ENCODE measurements at places on chromosomes 12 and 14. TPM values are rescaled to one million over a fixed set of nuclear protein-coding genes. Genes with fewer than 3 reads are reported as not detected.

GRCh38 chr12:42130672-42131402, 13.8 kb downstream of the GXYLT1 start:
- DNase-seq = peak; percentile 38
- peak overlapping the region; percentile 92 for H3K27ac ChIP-seq
- peaks cover 3% of the 10 kb centered on the region for H3K36me3 ChIP-seq
- peak overlapping the region; percentile 88 for H3K4me3 ChIP-seq

- peaks cover 38% of the 10 kb centered on the region for H3K36me3 ChIP-seq
- peaks cover 100% of the 10 kb centered on the region for H3K4me1 ChIP-seq
- no peak for DNase-seq
These were observed 20.5 kb downstream of the ACTN1 start for GRCh38 chr14:68958553-68958952.

- no peak for DNase-seq
- no peaks in the 10 kb centered on the region for H3K36me3 ChIP-seq
- H3K4me1 ChIP-seq = no peaks in the 10 kb centered on the region
These were observed at the start of gene LRFN5 for GRCh38 chr14:41606532-41607303. TSS of gene LRFN5 (plus strand) at chr14:41606876.

GRCh38 chr12:53700567-53700966, 24.7 kb upstream of the ATP5MC2 start:
- no peaks in the 10 kb centered on the region for H3K36me3 ChIP-seq
- no peak for DNase-seq
- H3K27me3 ChIP-seq = peaks cover 46% of the 10 kb centered on the region

DNA sequence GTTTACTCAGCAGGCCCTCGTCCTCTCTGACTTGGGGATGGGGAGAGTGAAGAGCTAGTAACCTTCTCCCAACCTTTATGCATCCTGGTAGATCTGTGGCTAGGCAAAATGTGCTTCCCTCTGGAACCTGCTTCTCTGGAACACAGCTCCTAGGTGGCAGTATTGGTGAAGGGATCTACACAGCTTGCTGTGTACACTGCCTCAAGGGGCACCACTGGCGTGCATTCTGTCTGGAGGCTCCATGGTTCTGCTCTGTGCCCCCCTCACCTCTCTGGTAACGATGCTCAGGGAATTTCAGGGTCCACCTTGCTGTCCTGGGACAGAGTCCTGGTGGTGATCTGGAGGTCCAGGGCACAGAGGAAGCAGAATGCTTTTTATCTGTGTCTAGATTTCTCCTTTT, 43.5 kb upstream of the KCNA5 start:
- H3K27me3 ChIP-seq = peaks cover 10% of the 10 kb centered on the region
- H3K4me3 ChIP-seq = no peak overlapping the region
- no peak for DNase-seq

DNA sequence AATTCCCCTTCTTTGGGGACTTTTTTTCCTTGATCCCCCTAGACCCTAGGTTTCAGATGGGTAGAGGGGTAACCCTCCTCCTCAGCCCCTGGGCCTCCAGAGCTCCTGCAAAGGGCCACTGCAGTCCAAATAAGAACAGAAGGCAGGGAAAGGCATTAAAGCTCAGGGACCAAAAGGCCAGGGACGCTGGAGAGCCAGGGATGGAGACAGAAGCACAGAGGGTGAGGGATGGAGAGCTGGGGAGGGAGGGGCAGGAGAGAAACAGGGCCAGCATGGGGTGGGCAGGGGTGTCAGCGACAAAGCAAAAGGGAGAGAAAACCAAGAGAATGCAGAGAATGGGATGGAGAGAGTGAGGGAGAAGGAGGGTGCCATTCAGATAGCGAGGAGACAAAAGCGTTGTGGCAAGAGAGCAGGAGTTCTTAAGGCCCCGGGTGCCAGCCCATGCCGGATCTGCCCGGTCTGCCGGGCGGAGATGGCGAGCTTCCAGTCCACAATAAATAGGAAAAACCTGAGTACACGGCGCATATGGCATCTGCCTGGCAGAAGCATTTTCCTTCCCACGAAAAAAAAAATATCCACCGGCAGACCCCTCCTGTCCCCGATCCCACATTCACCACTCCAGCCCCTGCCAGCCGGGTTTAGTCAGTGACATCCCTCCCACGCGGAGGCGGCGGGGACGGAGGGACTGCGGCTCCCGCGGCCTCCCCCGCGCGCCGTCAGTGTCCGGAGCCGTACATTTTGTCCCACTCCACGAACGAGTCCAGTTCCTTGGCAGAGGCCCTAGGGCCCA, 28.6 kb downstream of the FIGNL2 start:
- no peak for DNase-seq
- H3K4me1 ChIP-seq = peaks cover 35% of the 10 kb centered on the region
- no peaks in the 10 kb centered on the region for H3K36me3 ChIP-seq
- H3K27ac ChIP-seq = no peak overlapping the region
- no peak overlapping the region for H3K4me3 ChIP-seq

DNA sequence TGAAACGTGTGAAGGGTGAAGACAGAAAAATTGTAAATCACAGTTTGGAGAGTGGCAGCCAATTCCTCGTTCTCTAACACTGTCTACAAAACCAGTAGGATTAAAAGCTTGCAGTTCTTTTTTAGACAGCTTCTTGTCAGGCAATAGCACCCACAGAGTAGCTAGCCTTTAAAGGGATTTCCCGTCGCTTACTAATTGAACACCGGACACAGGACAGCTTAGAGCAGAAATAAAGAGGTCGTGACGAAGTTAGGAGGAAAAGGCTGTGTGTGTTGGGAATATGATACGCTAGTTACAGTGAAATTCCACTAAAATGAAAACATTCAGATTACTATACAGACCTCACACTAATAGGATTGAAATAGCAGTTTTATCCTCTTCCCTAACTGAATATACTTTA, 149.1 kb upstream of the FLRT2 start:
- H3K27me3 ChIP-seq = no peaks in the 10 kb centered on the region
- no peak for DNase-seq
- peaks cover 8% of the 10 kb centered on the region for H3K4me1 ChIP-seq
- no peaks in the 10 kb centered on the region for H3K36me3 ChIP-seq
- peak overlapping the region; percentile 31 for H3K4me3 ChIP-seq

- H3K36me3 ChIP-seq = peaks cover 17% of the 10 kb centered on the region
- H3K4me1 ChIP-seq = peaks cover 51% of the 10 kb centered on the region
- no peak for DNase-seq
- no peak overlapping the region for H3K27ac ChIP-seq
These were observed 31.9 kb downstream of the ETNK1 start for GRCh38 chr12:22656831-22657230.

- no peaks in the 10 kb centered on the region for H3K36me3 ChIP-seq
- no peak overlapping the region for H3K4me3 ChIP-seq
- no peak overlapping the region for H3K27ac ChIP-seq
- no peak for DNase-seq
- no peaks in the 10 kb centered on the region for H3K4me1 ChIP-seq
These were observed 221.6 kb downstream of the LRRK2 start for GRCh38 chr12:40446385-40446784.

- no peak overlapping the region for H3K4me3 ChIP-seq
- H3K27me3 ChIP-seq = no peaks in the 10 kb centered on the region
- no peaks in the 10 kb centered on the region for H3K36me3 ChIP-seq
- no peak overlapping the region for H3K27ac ChIP-seq
These were observed 80.7 kb downstream of the ABCC9 start for GRCh38 chr12:21860534-21860933.

- H3K36me3 ChIP-seq = no peaks in the 10 kb centered on the region
- peaks cover 5% of the 10 kb centered on the region for H3K27me3 ChIP-seq
- no peak overlapping the region for H3K4me3 ChIP-seq
- no peak overlapping the region for H3K27ac ChIP-seq
These were observed 125.5 kb downstream of the RPS29 start for GRCh38 chr14:49460662-49461061.

The REP15 gene
- total RNA-seq = 2.4 TPM

The KRT75 gene
- total RNA-seq = not detected

The TESPA1 gene
- not detected for total RNA-seq

The PRPH gene
- total RNA-seq = not detected

The RAPGEF3 gene
- total RNA-seq = 2.1 TPM

The ANKS1B gene
- 0.16 TPM for total RNA-seq

The CEBPE gene
- total RNA-seq = not detected
